ENCODE measurements at places on chromosomes 7 and 10. TPM values are rescaled to one million over a fixed set of nuclear protein-coding genes. Genes with fewer than 3 reads are reported as not detected.

Gene CTAGE4
- total RNA-seq: 0.30 TPM

Gene PAPSS2
- total RNA-seq: 93.2 TPM

Gene FGL2
- not detected for total RNA-seq

Gene GRM3
- not detected for total RNA-seq

Gene THSD7A
- total RNA-seq: 12.7 TPM

Gene CLRN3
- total RNA-seq: not detected

Gene SDK1
- total RNA-seq: 3.9 TPM

Gene SPACDR
- total RNA-seq: 4.1 TPM

Gene DYNC1I1
- total RNA-seq: 3.3 TPM

Gene UPK3B
- 0.97 TPM for total RNA-seq

Gene C10orf53
- total RNA-seq: not detected

Gene FBXL15
- 10.7 TPM for total RNA-seq

Gene C7orf57
- total RNA-seq: not detected

Gene COL28A1
- total RNA-seq: not detected

Gene UBTD1
- 42.6 TPM for total RNA-seq

Gene KCNMA1
- 0.82 TPM for total RNA-seq

Gene GNAT3
- total RNA-seq: not detected

Gene UNCX
- not detected for total RNA-seq

Gene EEF1AKMT2
- total RNA-seq: 17.1 TPM

Gene ADARB2
- total RNA-seq: not detected

Gene EMX2
- total RNA-seq: not detected

Gene CCDC172
- not detected for total RNA-seq

Gene HKDC1
- not detected for total RNA-seq

Gene TMEM254
- 10.1 TPM for total RNA-seq

Gene OR13A1
- not detected for total RNA-seq

Gene SUV39H2
- 29.9 TPM for total RNA-seq

Gene PRLHR
- total RNA-seq: not detected

Gene ABCB1
- 13.4 TPM for total RNA-seq

Gene PPP1R17
- not detected for total RNA-seq

Gene LRRC4
- total RNA-seq: 3.8 TPM

Gene PTPN20
- 0.27 TPM for total RNA-seq

Gene VSTM4
- total RNA-seq: 0.07 TPM

Gene ZNF488
- total RNA-seq: 0.38 TPM

Gene HABP2
- not detected for total RNA-seq

Gene TM9SF3
- total RNA-seq: 144 TPM

Gene ELAPOR2
- 63.5 TPM for total RNA-seq

Gene BICC1
- 0.32 TPM for total RNA-seq

Gene SLC18A3
- total RNA-seq: not detected

Gene TRIP6
- total RNA-seq: 84.5 TPM

Gene ANK3
- 5.4 TPM for total RNA-seq

Gene SAP25
- 2.4 TPM for total RNA-seq

Gene PTPRE
- 116 TPM for total RNA-seq

Gene CAMK2G
- total RNA-seq: 28.1 TPM

Gene ANKRD22
- not detected for total RNA-seq

Gene TMEM184A
- total RNA-seq: not detected

Gene CYP3A5
- total RNA-seq: not detected

Gene MALRD1
- total RNA-seq: not detected

Gene MIOS
- 16.0 TPM for total RNA-seq

Gene METTL27
- total RNA-seq: 1.2 TPM

Gene PVRIG
- 0.80 TPM for total RNA-seq

Gene ICA1
- 47.1 TPM for total RNA-seq

Gene PPIF
- total RNA-seq: 42.7 TPM

Gene CAMK2B
- total RNA-seq: 1.6 TPM

Gene LRRC18
- not detected for total RNA-seq

Gene MAPK8
- total RNA-seq: 50.1 TPM

All from endothelial cell of umbilical vein (primary cell).